ENCODE measurements at places on chromosomes 12 and 14.

- DNase-seq: no peak
Observed at GRCh38 chr14:22822571-22823098, 7.1 kb upstream of the MRPL52 start.

DNA sequence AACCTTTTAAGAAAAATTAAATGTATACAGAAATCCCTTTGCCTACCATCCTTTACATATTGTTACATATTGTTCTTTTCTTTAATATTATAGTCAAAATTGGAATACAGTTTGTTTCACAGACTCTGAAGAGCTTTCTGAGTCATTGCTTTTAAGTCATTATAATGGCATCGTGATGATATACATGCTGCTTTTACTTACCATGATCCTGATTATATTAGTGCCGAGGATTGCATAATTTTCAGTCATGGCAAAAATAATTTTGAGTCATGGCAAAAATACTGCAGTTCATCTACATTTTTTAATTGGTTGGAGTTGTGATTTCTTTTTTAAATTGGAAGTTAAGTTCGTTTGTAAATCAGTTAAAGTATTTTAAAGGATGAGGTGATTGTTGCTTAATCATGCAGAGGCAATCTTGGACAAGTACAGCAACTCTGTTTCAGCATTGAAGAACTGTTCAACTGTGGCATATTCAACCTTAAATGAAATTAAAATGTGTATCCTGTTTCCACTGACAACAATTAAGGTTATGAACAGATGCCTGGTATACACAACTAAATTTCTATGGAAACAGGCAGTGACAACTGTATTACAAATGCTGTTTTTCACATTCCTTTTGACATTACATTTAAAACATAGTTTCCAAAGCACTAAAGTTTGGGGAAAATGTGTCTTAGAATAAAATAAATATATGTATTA lies 142.3 kb downstream of the PCNX1 start:
- DNase-seq: no peak

- no peak for DNase-seq
Observed at GRCh38 chr12:123860377-123860776, 98.3 kb downstream of the DNAH10 start.

- no peak for DNase-seq
Observed at GRCh38 chr12:57092876-57093414, 4.0 kb downstream of the NAB2 start.

DNA sequence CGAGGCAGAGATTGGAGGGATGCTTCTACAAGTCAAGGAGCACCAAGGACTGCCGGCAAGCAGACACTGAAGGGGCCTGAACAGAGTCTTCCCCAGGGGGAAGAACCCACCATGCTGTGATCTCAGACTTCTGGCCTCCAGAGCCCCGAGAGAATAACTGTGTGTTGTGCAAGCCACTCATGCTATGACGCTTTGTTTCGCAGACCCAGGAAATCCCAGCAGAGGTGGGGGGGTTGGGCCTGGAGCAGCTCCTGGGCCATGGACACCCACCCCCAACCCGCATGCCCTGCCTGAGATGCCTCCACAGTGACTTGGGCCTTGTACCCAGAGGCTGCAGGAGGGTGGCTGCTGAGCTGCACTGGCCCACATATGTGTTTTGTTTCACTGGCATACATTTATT lies 31.2 kb downstream of the ARL6IP4 start:
- DNase-seq: no peak

- no peak for DNase-seq
Observed at GRCh38 chr12:41293011-41293410, 104.9 kb downstream of the PDZRN4 start.

DNA sequence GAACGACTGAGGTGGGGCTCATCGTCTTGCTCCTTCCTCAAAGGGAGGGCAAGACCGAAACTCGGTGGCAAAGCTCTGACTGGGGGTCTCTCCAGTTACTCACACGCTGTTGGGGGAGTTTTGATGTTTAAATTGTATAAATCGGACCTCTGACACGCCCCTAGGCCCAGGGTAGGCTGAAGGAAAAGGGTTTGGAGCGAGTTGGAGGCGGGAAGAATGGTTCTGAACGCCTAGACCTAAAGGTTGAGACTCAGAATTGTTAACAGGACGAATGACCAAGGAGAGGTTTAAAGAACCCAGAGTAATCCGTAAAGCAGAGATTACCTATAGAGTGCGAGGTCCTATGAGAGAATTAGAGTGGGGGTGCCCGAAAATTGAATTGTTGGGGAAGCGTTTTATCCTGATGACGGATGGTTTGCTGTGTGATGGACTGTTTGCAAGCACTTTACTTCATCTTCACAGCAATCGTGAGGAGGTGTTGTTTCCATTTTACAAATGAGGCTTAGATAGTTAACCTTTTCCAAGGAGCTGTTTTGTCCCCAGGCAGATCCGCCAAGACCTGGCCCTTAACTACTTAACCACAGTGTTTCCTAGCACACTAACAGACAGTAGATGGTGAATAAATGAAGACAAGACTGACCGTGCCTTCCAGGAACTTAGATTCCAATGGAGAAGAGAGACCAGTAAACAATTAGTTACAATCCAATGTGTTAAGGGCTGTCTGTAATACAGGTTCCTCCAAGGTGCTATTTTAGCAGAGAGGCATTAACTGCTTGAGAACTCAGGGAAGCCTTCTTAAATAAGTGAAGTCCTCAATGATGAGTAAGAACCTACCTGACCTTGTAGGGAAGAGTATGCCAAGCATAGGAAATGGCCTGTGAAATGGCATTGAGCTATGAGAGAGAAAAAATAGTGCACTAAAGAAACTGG lies 929 bp upstream of the UBE2N start:
- no peak for DNase-seq

GRCh38 chr14:64821651-64822050 lies 58.1 kb downstream of the SPTB start:
- DNase-seq: no peak

DNA sequence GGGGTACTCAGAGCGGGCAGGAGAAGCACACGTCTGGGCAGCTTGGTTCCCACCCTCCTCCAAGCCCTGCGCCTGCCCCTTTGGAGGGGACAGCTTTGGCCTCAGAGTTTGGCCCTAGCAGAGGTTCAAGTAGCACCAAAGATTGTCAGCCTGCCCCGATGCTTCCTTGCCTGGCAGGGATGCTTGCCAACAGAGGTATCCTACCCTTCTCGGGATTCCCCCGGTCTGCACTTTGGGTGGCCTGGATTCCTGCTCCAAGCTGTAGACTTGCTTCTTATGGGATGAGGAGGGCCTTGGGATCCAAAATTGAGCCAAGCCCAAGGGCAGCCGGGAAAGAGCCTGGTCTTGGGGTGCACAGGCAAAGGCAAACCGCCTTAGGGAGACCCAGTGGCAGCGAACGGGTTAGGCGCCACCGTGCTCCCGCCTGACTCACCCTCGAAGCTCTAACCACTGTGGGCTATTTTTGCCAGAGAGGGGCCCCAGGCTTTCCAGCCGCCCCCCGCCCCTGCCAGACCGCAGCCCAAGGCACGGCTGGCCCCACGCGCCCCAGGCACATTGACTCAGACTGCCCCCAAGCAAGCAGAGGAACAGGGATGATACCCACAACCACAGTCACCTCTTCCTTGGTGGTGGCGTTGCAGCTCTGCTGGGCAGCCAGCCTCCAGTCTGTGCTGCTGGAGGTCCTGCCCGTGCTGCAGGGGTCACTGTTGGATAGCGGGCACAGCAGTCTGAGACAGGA lies 847 bp upstream of the WNT10B start:
- no peak for DNase-seq

- DNase-seq: no peak
Observed at GRCh38 chr14:99752486-99753121, 40.6 kb upstream of the EML1 start.

DNA sequence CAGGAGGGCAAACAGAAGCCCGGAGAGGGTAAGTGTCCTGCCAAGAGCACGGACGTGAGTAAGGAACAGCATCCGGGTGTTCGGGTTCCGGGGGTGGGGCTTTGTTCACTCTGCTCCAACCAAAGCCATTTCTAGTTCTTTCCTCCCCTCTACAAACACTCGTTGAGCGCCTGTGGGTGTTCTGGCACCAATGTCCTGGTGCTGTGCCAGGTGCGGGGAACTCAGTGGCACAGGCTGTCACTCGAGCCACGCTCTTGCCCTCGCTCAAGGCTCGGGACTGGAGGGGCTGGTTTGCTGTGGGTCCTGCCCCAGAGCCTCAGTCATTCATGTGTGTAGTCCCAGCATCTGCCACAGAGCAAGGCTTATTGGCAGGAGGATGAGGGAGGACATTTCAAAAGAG lies 157.5 kb downstream of the CALM1 start:
- no peak for DNase-seq

DNA sequence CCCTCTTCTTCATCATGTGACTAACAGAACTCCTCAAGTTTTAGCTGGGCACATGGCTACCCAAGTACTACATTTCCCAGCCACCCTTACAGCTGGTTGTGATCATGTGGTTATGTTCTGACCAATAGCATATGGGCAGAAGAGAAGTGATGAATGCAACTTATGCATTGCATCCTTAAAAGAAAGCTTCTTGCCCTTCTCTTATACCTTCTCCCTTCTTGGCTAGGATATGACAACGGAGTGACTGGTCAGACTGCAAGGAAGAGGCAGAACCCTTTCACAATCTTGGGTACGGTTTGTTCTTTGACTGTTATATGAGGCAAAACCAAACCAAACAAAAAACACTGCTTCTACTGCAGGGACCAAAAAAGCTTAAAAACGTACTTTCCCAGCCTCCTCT lies 66.5 kb upstream of the MAX start:
- no peak for DNase-seq

DNA sequence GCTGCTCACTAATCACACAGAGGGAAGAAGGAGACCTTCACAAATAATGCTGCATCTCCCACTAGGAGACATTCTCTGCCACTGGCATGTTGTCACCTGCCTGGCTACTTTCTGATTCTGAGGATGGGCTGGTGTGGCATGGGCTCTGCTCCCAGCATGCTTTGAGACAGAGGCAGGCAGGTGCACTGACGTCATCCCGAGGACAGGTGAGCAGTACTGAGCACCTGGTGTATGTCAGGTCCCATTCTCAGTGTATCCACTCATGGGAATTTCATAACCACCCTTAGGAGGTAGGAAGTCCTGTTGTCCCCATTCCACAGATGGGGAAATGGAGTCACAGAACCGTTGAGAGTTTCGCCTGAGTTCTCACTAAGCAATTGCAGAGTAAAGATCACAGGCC lies 597.9 kb downstream of the VRK1 start:
- DNase-seq: no peak

- DNase-seq: no peak
Observed at GRCh38 chr14:71560751-71561150, 371.5 kb upstream of the RGS6 start.

GRCh38 chr12:14086838-14087237 lies 105.4 kb upstream of the GRIN2B start:
- no peak for DNase-seq

DNA sequence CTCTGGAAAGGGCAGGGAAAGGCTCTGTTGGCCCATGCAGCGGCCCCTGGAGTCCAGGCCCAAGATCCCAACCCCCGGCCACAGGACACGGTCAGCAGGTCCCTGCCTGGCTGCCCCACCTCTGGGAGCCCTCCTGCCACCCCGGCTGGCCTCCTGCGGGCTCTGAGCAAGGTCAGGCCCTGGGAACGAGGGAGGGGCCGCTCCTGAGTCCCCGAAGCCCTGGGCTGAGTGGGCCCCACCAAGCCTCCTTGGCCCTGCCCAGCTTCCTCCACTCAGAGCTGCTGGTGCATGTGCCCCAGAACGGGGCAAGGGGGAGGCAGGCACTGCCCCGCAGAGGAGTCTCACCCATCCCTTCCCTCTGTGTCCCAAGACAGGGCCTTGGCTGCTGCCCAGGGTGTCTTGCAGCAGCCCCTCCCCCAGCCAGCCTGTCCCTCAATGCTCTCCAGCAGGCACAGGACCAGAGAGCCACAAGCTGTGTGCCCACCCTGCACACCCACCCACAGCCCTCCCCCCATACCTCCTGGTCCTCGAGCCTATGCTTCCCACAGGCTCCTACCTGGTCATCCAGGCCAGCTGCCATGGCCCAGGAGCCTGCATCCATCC lies 7.4 kb upstream of the C14orf180 start:
- no peak for DNase-seq

DNA sequence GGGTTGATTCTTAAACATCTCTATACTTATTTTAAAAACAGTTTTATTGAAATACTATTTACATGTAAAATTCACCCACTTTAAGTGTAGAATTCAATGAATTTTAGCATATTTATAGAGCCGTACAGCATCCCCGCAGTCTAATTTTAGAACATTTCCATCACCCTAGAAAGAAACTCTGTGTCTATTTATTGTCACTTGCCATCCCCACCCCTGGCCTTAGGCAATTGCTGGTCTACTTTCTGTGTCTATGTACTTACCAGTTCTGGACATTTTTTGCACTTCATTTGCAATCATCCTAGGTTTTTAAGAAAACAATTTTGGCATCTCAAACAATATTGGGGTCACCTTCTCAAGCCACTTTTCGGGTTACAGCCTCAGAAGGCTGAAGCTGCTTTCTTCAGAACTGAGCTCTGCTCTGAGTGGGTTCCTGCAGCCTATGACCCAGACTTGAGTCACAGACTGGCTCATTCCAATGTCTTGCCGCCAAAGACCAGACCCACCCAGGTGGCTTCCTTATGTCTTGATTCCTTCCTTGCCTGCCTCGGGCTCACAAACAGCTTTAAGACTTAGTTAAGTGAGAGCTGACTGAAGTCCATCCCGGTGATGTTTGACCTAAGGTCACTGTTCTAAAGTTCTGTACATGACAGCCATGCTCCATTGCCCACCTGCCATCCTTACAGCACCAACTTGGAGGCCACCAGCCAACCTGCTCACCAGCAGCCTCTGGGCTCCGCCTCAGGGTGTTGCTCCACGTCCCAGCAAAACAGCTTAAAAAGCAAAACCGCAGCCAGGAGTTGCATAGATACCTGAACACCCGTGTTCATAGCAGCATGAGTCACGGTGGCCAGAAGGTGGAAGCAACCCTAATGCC lies 131.5 kb downstream of the CHST11 start:
- DNase-seq: no peak

DNA sequence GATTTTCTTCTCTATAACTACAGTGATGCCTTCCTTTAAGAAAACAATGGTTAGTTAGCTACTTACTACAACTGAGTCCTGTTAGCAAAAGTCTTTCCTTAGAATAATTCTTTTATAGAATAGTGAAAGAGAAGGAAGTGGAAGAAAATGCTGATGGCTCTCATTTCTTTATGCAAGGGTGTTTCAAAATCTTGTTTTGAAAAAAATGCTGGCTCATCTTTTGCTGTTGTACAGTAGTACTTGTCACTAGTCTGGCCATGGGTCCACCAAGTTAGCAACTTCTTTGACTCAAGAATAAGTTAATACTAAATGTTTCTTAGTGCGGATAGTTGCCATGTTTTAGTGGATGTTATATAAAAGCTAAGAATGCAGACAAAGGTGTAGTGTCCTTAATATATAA lies 225.4 kb downstream of the PTPRO start:
- no peak for DNase-seq

DNA sequence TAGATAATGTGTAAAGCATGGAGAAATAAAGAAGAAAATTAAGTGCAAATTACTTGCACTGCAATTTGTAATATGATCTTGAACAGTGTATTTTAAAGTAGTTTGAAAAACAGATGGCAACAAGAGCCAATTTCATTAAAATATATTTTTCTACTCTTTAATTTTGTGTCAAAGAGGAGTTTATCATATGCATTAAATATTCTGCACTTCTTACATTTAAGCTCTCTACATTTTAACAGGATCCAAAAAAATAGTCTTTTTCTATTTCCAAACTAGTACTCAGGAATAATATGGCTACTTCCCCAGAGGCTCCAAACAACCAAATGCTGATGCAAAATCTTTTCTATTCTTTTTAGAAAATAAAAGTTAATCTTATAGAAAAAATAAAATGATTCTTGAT lies 1221.5 kb downstream of the FSCB start:
- no peak for DNase-seq

Data from activated naive CD4-positive, alpha-beta T cell (primary cell).